CD4-positive, alpha-beta T cell treated with Interleukin-6 at 100 ng/mL for 8 hours (primary cell): ENCODE measurements at places on chromosomes 1 and 21.
A peak's percentile ranks its signal among the peaks of the same experiment; 100 is the strongest.

- DNase-seq = no peak
Measured at GRCh38 chr1:204002614-204003013, 70.3 kb upstream of the SOX13 start.

GRCh38 chr1:182656842-182657397, 27.5 kb downstream of the RGS8 start:
- no peak for DNase-seq

DNA sequence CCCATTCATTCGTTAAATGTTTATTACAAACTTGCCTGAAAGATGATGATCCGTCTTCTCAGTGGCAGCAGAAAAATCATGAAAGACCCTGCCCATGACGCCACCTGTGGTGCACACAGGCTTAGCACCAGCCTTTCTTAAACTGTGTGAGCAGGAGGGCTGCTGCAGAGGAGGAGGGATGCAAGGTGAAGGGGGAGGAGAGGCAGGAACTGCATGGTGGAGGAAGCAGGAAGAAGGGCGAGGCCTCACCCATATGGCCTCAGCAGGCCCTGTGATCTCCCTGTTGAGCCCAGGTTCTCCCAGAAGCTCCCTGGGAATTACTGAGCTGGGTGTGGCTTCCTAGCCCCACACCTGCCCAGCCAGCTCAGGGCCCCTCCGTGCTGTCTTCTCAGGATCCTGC, 25.0 kb upstream of the RD3 start:
- no peak for DNase-seq

DNA sequence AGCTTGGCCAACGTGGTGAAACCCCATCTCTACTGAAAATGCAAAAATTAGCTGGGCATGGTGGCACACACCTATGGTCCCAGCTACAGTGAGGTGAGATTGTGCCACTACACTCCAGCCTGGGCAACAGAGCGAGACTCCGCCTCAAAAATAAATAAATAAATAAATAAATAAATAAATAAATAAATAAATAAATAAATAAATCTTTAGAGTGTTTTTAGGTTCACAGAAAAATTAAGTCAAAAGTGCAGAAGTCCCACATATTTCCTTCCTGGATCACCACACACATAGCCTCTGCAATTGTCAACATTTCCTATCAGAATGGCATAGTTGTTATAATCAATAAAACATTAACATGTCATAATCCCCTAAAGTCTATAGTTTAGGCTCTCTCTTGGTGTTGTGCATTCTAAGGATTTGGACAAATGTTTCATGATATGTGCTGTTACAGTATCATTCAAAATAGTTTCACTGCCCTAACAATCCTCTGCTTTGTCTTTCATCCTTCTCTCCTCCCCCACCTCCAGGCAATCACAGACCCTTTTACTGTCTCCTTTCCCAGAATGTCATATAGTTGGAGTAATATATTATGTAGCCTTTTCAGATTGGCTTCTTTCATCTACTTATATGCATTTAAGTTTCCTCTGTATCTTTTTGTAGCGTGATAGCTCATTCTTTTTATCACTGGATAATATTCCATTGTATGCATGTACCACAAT, 58.3 kb downstream of the LAMC1 start:
- DNase-seq = no peak

DNA sequence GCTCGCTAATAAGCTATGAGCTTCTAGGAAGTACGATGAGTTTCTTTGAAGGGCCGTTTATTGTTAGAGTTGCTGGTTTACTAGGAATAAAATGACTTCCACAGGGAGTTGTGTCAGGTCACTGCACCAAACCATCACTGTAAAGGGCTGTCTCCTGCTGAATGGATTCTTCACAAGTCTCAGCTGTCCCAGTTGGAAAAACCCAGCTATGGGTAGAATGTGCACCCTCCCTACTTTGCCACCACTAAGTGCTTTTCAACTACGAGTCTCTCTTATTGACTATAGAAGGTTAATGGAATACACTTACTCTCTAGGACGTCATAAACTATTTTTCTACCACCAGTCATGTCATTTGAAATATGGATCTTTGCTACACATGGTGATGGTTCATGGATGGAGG, 94.8 kb upstream of the BMP8A start:
- no peak for DNase-seq

GRCh38 chr1:102466487-102466886, 469.8 kb upstream of the OLFM3 start:
- no peak for DNase-seq

- DNase-seq = no peak
Measured at GRCh38 chr1:18110968-18111367, 3.4 kb downstream of the IGSF21 start.

DNA sequence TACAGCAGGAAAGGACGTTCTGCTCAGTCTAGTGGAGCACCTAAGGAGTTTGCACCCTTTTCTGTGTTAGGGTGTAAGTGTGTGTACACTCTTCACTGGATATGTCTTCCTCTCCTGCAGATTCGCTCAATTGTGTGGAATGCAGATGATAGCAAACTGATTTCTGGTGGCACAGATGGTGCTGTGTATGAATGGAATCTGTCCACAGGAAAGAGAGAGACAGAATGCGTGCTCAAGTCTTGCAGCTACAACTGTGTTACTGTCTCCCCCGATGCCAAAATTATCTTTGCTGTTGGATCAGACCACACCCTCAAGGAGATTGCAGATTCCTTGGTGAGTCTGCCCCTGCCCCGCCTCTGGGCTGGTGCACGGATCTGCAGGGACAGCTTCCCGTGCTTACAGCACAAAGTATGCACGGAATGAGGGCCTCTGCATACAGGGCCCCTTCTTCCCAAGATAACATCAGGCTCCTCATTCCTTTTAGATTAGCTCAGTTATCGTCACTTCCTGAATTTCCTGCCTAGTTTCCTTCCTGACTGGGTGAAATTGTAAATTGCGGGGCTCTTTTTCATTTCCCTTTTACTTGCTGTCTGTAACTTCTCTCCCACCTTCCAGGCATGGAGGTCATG, 34.6 kb downstream of the CFAP57 start:
- DNase-seq = no peak

- no peak for DNase-seq
Measured at GRCh38 chr1:233113009-233113879, 162.8 kb downstream of the NTPCR start.

DNA sequence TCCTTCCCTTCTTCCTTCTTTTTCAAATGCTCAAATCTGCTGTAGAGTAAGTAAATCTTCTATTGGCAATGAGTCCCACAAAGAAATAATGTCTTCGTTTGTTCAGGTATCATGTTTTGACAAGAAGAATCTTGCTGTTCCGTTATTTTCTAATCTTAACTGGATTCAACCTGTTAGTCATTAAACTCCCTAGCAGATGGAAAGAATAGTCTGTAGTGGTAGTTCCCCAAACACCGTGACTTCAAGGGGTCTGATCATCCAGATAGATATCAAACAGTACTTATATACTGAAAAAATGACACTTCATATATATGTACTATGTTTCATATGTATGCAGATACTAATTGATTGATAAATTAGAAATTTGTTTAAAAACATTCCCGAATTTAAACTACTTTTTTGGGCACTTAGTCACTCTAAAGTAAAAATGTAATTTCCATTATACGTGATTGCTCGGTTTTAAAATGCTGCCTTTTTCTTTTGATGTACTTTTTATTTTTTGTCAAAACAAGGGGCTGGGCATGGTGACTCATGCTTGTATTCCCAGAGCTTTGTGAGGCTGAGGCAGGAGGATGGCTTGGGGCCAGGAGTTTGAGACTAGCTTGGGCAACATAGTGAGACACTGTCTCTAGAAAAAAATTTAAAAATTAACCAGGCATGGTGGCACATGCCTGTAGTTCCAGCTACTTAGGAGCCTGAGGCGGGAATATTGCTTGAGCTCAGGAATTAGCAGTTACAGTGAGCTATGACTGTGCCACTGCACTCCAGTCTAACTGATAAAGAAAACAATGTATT, 335.7 kb upstream of the SNX7 start:
- no peak for DNase-seq

GRCh38 chr1:23555270-23555985, 3.9 kb downstream of the ID3 start:
- DNase-seq = no peak

DNA sequence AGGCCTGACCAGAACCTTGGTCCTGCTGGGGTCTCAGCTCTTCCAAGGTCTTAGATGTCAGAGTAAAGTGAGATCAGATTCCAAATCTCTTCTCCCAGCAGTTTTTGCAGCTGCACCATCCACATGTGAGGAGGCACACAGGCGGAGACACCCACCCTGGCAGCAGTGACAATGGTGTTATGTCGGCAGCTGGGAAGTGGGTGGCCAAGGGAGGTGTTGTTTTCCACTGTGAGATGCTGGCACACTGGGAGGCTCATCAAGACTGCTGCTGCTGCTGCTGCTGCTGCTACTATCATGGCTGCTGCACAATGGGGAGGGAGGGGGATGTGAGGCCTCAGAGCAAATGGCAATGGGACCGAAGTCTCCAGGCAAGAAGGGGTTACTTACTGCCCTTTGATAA, 23.6 kb downstream of the CAMK2N1 start:
- no peak for DNase-seq

DNA sequence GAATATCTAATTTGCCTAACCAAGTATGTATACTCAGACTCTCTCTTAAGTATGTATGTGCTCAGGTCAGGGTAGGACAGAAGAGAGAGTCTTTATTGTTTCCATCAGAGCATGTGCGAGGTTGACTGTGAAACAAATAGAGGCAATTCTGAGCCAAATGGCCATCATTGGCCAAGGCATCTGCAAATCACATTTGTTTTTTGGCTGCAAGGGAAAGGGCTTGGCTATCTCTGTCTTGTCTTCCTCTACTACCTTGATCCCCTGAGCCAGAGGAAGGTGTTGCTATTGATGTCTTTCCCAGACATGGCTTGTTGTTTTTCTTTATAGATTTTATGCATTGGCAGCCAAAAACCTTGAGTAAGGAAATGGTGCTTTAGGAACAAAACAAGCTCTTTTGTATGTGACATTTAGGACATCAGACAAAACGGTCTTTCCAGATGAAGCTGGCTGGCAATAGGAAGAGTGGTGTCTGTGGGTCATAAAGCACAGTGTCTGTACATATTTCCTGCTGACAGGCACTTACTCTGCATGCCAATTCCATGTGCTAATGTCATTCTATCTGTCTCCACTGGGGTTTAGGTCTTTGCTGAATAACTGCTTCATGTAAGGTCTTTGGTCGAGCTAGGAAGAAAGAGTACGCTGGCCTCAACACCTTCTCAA, 163.3 kb downstream of the BRINP2 start:
- DNase-seq = no peak

DNA sequence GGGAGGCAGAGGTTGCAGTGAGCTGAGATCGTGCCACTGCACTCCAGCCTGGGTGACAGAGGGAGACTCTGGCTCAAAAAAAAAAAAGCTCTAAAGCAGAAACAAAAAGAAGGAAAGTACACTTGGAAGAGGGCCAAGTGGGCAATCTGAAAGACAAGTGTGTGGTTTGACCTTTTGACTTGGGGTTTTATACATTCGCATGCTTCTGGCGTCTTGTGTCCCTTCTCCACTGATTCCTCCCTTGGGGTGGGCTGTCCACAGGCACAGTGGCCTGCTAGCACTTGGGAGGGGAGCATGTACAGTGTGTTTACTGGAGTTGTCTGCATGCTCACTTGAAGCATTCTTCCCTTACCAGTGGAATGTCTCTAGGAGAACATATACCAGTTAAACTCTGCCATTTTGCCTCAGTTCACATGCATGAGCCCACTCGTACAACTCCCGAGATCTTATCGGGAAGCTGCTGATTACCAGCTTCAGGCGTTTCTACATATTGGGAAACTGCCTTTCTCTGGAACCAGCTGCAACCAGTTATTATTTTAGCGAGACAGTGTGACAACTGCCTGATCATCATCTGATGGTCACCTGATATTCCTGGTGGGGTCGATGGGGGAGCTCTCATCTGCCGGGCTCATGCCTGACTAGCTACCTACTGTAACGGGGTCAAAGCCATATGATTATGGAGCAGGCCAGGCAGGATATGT, 113.5 kb upstream of the ZNF678 start:
- no peak for DNase-seq

GRCh38 chr1:246214708-246215509, 292.2 kb downstream of the SMYD3 start:
- DNase-seq = no peak

DNA sequence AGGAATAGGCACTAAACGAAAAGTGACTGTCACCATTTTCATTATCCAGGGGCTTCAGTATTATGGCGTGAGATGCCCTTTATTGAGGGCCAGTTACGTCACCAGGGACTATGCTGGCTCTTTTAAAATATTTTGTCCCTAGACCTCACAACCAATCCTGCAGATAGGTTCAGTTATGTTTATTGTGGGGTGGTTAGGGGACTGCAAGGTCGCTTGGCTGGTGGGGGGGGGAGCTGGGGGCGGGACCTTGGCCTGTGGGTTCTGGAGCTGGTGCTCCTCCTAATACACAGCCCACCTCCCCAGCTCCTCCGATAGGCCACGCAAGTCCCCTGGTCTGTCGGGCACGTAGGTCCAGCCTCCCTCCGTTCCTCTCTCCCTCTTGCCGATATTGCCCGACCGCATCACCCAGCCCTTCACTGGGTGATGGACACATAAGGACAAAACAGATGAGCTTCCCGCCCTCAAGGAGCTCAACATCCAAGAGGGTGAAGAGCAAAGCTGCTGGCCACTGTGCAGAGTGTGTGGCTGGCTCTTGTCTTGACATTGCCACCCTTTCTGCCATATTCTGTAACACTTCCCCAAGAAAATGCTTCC, 271.8 kb downstream of the MATN1 start:
- no peak for DNase-seq

- DNase-seq = peak; percentile 19
Measured at GRCh38 chr21:27700974-27701614, 734.2 kb upstream of the ADAMTS5 start.

- DNase-seq = no peak
Measured at GRCh38 chr1:5296095-5296494, 641.7 kb downstream of the AJAP1 start.

GRCh38 chr1:219837274-219837993, 90.9 kb downstream of the SLC30A10 start:
- DNase-seq = no peak

- DNase-seq = no peak
Measured at GRCh38 chr1:180603850-180604226, 28.0 kb upstream of the XPR1 start.

GRCh38 chr1:88731475-88732269, 47.6 kb downstream of the PKN2 start:
- no peak for DNase-seq

DNA sequence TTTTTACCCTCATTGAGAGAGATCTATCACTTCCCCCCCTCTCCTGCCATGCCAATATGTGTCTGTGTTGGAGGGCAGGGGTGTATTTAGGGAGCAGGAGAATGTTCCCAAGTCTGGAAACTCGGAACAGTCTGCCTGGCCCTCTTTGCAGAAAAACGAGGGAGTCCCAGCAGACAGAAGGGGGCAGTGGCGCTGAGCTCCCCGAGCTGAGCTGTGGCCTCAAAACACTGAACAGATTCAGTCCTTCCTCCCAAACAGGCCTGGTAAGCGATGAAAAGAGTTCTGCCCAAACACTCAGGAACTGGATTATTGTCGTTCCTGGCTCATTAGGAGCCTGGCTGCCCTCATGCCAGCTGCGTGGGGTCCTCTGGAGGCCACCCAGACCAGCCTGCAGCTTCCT, 981 bp downstream of the CLDN14 start:
- DNase-seq = no peak
